EH (cell line): ENCODE measurements at places on chromosomes 16 and 17.
A peak's percentile ranks its signal among the peaks of the same experiment; 100 is the strongest.

- DNase-seq = no peak
Measured at GRCh38 chr16:31861455-31861854, 12.2 kb upstream of the ZNF267 start.

DNA sequence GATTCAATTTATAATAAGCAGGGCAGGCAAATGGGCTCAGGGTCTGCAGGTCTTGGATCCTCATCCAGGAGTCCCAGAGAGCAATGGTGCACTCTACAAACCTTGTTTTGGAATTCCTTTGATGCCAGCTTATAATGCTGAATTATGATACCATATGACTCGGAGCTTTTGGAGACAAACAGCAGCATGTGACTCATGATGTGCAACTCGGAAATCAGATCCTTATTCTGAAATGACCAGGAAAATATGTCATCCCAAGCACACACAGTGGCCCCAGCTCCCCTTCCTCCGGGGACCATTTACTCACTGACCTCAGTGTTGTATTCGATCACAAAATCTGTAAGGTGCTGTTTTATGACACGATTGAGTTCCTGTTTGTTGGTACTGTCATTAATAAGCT is 20.2 kb upstream of the UMOD start:
- no peak for DNase-seq

GRCh38 chr16:84214451-84215066 is 23.6 kb downstream of the ADAD2 start:
- no peak for DNase-seq

- DNase-seq = no peak
Measured at GRCh38 chr17:31802502-31802901, 56.5 kb downstream of the COPRS start.

GRCh38 chr17:16383216-16383615 is 2.3 kb downstream of the UBB start:
- no peak for DNase-seq

DNA sequence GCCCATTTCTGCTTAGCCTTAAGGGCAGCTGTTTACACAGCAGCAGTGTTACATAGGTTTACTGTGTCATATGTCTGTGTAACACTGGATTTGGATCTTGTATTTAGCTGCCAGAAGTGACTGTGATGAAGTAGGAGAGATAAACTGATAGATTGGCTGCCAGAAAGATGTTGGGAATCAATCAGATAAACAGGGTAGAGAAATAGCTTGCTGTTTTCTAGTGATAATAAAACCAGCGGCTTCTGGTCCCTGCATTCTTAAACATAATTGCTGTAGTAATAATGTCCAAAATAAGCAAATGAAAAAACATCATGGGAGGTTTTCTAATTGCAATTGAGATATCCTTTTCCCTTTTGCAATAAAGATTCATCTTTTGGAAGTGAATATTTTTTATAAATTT is 68.7 kb downstream of the AATF start:
- DNase-seq = no peak

DNA sequence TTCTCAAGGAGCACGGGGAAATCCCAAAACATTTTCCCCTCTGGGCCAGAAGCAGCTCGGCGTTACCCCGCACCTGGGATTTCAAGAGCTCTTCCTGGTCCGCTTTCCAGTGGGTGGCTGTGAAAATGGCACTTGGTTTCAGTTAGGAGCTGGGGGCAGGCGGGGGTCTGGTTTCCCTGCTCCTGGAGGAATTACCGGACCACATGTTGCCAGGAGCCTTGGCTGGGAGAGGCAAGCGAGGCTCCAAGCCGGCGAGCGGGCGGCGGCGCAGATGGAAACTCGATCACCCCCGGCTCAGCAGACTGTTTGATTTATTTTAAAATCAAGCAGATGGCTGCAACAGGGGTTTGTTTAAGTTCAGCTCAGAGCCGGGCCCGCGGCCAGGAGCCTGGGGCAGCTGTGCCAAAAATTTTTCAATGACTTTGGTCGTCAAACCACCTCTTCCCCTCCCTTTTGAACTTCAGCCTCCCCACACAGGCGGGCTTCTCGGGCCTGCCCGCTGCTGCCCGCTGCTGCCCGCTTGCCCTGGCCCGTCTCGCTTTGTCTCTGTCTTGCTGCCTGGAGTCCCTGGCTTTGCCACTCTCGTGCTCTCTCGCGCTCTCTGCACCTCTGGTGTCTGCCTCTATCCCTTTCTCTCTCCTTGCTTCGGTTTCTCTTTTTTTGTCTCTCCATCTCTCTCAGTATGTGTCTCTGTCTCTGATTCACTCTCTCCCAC is 108.0 kb upstream of the CIBAR2 start:
- peak; percentile 84 for DNase-seq

DNA sequence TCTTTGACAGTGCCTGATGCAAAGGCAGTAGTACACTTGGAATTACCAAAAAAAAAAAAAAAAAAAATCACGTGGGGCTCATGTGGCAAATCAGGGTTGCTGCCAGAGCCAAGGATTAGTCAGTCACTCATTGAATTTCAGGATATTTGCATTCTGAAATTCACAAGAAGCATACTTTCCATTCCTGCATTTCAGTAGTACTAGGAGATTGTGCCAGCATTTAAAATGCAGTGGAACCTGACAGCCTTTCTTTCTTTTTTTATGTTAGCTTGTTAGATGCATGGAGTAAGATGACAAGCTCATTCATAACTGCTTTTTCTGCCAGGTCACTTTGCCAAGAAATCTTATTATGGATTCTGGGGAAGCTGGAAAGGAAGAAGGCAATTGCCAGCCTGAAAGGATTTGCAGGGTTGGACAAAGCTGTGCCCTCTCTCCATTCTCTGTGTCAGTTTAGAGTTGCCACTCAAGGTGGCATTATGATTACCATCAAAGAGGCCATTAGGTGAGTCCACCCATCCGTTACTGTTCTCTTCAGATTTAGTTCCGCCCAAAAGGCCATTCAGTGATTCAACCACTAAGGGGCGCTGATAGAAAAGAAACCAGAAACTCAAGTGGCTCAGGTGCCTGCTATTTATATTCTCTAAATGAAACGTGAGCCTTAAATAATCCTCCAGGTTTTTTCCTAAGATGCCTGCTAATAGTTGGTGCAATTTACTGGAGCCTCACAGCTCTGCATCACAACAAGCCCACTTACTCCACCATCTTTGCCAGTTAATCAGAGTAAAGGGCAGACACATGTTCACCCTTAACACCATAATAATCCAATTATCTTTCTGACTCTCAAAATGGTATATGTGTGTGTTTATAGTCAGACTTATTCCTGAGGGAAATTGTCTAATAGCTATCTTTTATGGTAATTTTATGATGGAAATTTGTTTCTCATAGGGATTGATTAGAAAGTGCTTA is 59.0 kb downstream of the TANGO6 start:
- DNase-seq = peak; percentile 77

DNA sequence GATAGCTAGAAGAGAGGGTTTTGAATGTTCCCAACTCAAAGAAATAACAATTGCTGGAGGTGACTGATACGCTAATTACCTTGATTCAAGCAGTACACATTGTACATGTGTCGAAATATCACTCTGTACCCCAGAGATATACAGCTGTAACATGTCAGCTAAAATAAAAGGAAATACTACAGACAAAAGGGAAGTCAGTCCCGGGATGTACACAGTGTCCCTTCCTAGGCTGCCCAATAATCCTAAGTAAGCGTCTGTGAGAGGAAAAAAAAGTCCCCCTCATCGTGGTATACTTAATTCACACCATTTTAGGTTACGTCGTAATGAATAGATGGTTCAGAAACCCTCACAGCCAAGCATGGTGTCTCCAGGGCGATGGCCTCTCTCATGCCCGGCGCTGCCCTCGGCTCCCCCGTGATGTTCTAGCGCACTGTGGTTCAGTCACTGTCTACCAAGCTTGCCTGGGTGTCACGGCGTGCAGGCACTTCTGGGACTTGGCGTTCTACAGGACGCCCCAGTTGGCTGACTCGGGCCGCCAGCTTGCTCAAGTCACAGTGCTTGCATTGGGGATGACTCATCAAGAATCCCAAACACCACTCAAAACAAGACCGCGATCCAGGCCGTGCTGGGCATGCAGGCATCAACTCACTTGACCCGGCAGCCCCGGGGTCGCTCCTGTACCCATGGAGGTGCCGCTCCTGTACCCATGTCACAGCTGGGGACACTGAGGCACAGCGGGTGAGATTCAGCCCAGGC is 27.6 kb downstream of the CCDC40 start:
- DNase-seq = peak; percentile 46

- DNase-seq = peak; percentile 68
Measured at GRCh38 chr16:81004646-81005353, 1.9 kb downstream of the CMC2 start.

DNA sequence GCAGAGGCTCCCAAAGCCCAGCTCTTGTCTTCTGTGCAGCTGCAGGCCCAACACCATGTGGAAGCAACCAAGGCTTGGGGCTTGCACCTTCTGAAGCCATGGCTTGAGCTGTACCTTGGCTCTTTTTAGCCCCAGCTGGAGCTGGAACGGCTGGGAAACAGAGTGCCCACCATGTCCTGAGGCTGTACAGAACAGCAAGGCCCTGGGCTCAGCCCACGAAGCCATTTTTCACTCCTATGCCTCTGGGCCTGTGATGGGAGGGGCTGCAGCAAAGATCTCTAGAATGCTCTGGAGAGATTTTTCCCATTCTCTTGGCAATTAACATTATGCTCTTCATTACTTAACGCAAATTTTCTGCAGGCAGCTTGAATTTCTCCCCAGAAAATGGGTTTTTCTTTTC is 68.1 kb downstream of the CDRT15 start:
- no peak for DNase-seq

DNA sequence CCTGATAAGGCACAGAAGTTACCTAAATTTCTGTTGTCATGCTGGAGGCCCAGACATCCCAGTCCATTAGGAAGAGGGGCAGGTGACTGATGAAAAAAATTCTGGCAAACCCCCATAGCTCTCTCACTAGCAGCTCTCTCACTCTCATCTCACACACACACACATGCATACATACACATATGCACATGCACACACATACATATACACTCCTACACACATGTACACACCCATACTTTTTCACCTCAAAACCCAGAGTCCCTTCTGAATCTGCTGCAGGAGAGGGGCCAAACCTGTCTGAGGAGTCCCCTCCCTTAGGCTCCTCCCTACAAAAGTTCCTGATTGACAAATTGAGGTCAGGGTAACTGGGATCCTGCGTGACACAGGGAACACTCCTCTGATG is 22.6 kb upstream of the SDR42E2 start:
- no peak for DNase-seq

DNA sequence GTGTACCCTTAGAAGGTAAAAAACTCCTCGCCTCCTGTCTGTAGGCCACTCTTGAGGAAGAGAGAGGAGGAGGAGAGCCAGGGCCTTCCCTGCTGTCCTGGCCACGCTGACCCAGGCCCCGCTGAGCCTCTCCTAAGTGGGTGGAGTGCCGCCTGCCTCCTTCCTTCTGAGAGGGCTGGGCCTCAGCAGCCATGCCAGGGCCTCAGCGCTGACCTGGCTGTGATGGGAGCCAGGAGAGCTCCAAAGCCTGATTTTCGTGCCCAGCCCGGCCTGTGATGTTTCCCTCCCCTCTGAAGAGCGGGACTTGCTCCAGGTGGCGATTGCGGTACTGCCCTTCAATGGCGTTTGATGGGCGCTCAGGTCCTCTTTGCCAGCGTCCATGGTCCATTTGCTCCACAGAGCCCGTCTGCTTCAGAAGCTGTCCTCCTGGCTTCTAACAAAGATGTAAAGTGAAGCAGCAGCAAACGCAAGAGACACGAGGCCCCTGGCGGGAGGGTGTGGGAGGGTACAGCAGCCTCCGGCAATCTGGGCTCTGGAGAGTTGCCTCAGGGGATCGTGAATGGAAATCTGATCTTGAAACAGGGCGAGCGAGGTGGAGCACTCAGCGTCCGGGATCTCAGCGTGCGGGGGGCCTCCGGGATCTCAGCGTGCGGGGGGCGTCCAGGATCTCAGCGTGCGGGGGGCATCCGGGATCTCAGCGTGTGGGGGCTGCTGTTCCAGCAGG is 93.5 kb downstream of the NPIPB11 start:
- DNase-seq = no peak

GRCh38 chr16:53129281-53130158 is 74.7 kb downstream of the CHD9 start:
- DNase-seq = peak; percentile 47

DNA sequence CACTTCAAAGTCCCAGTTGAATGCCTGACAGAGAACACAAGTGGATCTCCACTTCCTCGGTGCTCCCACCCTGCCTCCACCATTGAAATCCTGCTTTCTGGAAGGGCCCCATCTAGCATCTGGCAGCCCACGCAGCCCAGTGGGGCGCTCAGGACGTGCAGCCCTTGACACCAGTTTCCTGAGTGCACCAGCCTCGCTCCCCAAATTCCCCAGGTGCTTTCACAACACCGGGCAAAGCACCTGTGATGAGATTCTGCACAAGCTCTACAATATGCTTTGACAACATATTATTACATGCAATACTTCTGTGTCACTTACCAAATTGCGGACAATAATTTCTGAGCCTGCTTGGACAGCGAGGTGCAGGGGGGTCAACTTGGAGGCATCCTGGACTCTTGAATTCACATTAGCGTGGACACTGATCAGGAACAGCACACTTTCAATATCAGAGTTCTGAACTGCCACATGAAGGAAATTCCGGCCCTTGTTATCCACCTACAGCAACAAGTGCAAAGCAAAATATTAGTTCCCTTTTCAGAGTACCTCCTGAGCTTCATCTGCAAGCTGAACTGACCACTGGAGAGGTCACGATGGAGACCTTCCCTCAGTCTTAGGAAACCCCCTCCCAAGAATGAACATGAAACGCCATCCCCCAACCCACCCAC is 33.9 kb downstream of the CYB5D2 start:
- no peak for DNase-seq

DNA sequence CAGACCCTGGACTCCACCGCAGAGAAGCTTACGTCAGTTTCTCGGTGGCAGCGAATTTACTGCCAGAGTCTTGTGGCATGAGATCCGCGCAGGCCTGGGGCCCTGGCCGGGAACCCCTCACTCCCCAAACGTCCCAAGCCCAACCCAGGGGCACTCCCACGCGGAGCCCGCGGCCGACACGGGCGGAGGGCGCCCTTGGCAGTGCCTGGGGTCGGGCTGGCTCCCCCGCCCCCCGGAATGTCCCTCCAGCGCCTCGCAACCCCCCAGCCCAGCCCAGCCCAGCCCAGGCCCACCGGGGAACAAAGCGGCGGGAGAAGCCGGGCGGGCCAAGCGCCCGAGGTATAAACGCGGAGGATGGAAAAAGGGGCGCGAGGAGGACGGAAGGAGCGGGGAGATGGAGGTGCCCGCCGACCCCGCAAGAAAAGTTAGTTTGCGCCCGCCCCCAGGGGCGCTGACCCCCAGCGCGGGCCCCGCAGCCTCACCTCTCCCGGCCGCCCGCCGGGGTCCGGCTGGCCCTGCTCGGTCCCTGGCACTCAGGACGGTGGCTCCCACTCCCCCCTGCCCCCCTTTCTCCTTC is 330 bp downstream of the CASKIN2 start:
- DNase-seq = peak; percentile 37
